ENCODE measurements at places on chromosomes 12 and 14.

- no peak for ATAC-seq
These were observed 56.0 kb upstream of the ACSS3 start for GRCh38 chr12:81021834-81022233.

DNA sequence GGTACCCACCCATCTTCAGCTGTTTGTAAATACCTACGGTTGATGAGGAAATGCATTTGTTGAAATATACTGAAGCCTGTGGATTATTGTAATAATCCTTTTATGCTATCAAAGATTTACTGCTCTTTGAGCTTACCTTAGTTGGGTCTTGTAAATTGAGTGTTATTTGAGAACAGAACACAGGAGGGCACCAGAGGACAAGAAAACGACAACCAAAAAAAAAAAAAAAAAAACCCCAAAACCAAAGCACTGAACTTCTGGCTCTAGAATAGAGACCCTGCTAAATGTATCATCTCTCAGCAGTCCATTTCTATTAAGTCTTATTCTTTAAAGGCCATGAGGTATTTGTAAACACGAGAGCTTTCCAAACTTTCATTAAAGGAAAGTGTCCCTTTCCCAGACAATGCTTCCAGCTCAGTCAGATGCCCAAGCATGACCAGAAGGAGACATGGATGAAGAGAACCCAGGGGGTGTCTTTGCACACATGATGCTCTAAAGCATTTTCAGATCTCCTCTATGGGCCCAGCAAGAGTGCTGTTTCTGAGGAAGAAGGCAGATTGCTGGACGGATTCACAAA lies 763.9 kb downstream of the NRXN3 start:
- ATAC-seq, result no peak

DNA sequence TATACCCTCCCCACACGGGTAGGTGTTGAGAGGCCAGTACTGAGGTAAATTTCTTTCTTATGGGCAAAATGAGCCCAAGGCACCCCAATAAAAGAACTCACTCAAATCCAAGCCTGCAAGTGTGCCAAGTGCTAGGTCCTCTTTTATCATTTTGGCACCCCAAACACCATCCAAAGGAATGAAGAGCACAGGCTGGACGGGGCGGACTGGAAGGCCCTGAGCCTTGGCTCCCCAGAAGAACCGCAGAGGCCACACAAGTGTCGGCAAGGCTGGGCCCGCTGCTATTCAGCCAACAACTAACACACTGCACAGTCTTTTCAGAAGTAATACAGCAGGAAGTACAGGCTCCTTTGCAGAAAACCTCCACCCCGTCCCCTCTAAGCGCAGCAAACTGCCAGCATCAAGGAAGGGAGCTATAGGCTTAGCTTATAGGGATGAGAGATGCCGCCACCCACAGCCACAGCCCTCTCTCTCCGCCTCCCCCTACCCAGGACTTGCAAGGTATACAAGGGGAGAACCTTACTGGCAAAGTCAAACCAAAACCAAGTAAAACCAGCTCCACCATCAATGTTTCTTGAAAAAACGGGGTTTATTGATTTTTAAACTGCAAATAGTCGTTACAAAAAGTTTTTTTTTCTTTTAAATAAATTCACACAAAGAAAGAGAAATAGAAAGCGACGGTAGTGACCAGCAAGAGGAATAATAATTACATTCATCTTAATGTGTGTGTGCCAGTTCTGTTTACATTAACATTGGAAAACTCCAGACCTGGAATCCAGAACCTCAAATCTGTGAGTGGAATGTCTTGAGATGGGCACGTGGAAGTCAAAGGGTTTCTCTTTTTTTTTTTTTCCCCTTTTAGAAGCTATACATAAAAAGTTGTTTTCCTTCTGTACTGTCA lies 5.5 kb downstream of the ZFP36L1 start:
- ATAC-seq, result peak; percentile 2

- ATAC-seq, result no peak
These were observed 132.8 kb downstream of the DIO2 start for GRCh38 chr14:80078501-80078900.

DNA sequence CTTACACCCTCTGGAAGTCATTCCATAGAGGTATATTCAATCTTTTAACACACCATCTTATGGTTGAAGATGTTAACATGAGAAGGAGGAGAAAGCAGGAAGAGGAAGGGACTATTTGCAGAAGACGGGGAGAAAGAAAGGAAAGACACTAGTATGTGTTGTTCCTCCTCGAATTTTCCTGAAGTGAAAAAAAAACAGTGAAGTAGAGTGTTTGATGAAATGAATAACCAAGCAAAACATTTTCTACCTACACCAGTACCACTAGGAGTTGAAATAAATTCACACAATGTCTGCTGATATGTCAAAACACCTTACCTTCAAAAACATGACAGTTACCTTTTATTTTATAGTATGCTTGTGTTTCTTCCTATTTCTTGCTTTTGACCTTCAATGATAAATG lies 1.4 kb upstream of the CNOT2 start:
- ATAC-seq, result no peak

DNA sequence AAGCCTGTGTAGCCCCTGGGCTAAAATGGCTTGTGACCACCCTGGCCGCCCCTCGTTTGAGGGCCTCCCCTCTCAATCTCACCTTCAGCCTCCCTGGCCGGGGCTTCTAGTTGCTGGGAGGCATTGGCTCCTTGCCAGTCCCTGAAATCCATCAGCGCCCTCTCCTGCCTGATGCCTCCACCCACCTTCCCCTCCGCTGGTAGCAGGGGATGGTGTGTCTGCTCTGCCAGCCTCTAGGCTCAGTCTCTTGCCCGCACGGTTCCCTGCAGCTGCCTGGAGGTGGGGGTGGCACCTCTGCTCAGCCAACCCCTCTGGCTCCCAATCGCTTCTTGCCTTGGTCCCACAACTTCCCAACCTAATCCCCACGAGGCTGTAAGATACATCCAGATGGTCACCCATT lies 167.9 kb downstream of the PHETA1 start:
- ATAC-seq, result no peak
